Kasumi-1 (cell line): ENCODE measurements at places on chromosomes 4 and X.

GRCh38 chrX:72130762-72131250 is 909 bp downstream of the RTL5 start:
- no peak for DNase-seq

GRCh38 chrX:22037911-22038537 is 5.9 kb downstream of the PHEX start:
- no peak for DNase-seq

DNA sequence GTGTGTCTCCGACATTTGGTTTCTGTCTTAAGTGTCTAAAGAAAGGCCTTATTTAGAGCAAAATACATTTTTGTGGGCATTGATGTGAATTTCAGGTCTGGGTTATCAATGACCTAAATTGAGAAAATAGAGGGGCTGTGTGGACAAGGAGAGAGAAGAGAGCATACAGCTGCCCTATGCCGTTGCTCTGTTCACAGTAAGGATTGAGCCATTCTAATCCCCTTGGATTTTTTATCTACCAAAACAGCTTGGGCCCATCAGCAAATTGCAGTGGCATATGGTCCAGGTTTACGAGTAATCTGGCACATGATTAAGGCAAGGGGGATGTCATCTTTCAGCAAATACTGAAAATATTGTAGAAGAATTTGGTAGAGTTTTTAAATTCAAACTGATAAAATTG is 210.2 kb downstream of the ANTXR2 start:
- DNase-seq: no peak

DNA sequence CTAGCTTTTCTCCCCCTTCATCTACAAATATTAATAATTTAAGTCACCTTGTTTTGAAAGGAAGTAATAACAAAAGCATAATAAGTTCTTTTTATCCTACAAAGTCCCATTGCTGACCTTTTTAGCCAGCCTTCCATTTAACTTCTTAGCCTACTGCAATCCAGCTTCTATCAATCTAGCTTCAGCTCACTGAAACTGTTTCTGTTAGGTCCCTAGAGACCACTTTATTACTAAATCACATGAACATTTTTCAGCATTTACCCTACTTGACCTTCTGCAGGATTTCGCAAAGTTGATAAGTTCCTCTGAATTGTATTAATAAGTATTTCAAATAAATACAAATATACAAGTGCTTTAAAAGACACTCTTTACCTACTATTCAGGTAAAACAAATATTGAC is 186.5 kb downstream of the ANTXR2 start:
- no peak for DNase-seq

- DNase-seq: no peak
Observed at GRCh38 chr4:188661502-188661901, 522.3 kb downstream of the TRIML1 start.
